Cerebellar nuclear complex (tissue), 1 donor: ENCODE measurements at places on chromosomes 7 and 10.

DNA sequence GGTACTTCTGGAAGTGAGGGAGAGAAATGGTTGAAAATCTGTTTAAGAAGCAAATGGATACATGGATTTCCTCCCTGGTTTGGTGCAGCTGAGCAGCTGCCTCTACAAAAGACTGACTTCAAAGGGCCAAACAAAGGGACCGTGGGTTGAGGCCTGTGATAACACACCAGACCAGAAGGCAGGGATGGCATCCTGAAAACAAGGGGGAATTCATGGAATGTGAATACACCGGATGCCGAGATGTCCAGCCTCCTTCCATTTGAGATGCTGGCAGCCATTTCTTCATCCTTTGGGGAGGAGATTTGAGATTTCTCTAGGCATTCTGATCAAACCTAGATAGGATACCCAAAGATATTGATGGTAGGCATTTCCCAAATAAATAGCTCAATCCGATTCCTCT is 36.9 kb downstream of the TAF3 start:
- DNase-seq: no peak

DNA sequence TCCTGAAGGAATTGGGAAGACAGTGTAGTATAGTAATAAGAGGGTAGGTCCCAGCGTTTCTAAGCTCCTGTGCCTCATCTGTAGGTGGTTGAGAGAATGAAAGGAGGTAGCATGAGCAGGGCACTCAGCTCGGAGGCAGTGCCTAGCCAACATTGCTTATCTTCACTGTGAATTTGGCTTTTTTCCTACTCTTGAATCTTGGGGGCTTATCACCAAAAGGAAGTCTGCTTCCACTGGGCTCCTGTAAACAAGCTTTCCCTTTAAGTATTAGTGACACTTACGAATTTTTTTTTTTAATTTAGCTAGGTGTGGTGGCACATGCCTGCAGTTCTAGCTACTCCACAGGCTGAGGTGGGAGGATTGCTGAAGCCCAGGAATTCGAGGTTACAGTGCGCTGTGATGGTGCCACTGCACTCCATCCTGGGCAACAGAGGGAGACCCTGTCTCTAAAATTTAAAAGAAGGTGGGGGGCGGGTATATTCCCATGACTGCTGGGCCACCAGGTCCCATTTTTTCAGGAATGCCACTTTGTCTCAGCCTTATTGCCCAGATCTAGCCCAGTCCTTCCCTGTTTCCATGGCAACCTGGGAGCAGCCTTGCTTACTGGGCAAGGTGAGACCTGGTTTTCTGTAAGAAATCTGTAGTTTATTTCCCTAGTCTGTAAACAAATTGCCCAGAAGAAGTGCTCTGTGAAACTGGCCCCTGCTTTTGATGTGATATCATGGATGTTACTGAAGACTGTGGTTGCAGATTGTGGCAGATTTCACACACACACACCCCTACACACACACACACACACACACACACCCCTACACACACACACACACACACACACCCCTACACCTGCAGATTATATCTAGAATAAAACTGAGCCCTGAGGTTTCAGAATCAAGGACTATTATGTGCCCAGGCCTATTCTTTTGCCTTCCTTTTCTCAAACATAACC is 19.4 kb downstream of the OGDH start:
- DNase-seq: no peak

GRCh38 chr10:21280971-21281572 is 244.4 kb downstream of the SKIDA1 start:
- no peak for DNase-seq

GRCh38 chr7:114426382-114426781 is 11.8 kb downstream of the FOXP2 start:
- no peak for DNase-seq

- DNase-seq: no peak
Measured at GRCh38 chr7:38317515-38317914, 44.1 kb upstream of the TARP start.

DNA sequence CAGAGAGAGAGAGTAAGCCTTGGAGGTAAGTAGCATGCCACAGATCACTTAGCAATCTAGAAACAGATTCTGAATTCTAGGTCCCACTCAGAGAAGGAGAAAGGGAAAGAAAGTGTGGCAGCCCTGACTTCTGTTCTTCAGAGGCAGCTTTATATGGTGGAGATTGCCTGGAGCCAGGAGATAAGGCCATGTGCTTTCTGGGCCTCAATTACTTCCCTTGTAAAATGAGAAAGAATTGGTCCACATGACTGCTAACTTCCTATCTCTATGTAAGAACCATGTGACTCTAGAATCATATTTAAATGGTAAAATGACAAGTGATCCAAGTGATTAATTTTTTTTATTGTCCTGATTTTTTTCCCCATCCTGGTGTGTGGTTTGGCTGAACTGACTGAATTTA is 64.1 kb downstream of the HHEX start:
- no peak for DNase-seq

DNA sequence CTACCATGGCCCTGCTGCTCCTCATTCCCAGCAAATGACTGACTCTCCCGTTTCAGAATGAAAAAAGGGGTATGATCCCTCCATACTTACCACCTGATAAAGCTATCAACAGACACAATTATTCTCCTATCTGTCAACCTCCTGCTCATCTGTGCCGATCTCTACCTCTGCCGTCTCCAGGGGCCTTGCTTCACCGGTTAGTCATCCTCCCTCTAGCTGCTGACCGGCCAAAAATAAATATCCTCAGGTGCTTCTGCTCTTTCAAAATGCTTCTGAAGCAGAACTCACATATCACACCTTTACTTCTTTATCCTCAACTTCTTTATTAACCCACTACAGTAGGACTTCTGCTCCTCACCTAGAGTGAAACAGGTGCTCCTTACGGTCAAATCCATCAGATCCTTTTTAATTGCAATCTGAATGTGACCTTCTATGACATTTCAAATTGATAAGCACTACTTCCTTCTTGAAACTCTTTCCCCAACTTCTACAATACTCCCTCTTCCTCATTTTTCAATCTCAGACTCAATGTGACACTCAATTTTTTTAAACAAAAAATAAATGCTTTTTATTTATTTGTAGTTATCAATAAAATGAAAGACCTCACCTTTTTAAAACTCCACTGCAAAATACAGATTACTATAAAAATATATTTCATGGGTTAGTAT is 63.2 kb downstream of the LMBR1 start:
- no peak for DNase-seq
